ENCODE measurements at places on chromosomes 3 and 15.
A peak's percentile ranks its signal among the peaks of the same experiment; 100 is the strongest.

DNA sequence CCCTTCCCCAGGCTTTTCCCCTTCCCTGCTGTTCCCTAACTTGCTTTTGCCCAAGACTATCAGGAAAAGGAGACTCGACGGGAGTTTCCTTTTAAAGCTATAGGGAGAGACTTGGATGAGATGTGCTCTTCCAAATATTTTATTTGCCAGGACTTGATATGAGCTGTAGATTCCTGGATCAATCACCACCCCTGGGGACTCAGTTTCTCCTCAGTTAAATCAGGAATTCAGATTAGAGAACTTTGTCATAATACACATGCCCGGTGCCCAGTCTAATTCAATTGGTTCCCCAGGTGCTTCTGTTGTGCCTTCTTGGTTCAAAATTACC is 46.6 kb downstream of the SMAD6 start:
- DNase-seq, result no peak

DNA sequence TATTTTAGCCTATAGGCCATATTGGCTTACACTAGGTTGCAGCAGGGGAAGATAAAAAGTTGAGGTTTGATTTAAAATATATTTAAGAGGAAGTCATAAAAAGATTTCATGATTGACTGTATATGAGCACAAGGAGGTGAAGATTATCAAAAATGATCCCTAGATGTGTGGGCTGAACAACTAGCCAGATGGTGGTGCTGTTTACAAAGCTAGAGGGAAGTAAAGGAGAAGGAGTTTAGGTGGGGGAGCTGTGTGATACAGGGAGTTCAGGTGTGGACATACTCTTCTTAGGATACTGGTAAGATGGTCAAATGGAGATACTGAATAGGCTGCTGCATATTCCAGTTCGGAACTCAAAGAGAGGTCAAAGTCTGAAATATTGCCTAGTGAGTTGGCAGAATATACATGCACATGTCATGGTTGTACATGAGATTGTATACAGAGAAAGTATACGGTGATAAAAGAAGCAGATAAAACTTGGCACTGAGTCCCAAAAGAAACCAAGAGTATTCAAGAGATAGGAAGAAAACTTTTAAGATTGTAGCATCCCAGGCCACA is 727.8 kb downstream of the NLGN1 start:
- no peak for DNase-seq

- DNase-seq, result no peak
Measured at GRCh38 chr3:66047311-66048050, 8.8 kb upstream of the MAGI1 start.

- DNase-seq, result no peak
Measured at GRCh38 chr3:150097588-150097890, 126.8 kb upstream of the PFN2 start.

DNA sequence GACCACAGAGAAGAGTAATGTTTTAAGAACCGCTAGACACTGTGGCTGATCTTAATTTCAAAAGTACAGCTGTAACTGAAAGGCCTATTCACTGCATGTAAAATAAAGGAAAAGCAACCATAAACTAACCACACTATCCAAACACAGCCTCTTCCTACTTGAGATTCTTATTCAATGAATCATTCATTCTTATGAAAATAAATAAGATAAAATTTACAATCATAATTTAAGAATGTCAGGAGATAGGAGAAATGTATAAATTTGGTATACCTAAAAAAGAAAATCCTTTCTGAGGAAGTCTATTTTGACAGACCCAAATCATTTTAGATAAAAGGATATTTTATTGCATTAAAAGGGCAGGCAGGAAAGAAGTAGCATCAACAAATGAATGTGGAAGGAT is 533.5 kb upstream of the ZNF385D start:
- no peak for DNase-seq

DNA sequence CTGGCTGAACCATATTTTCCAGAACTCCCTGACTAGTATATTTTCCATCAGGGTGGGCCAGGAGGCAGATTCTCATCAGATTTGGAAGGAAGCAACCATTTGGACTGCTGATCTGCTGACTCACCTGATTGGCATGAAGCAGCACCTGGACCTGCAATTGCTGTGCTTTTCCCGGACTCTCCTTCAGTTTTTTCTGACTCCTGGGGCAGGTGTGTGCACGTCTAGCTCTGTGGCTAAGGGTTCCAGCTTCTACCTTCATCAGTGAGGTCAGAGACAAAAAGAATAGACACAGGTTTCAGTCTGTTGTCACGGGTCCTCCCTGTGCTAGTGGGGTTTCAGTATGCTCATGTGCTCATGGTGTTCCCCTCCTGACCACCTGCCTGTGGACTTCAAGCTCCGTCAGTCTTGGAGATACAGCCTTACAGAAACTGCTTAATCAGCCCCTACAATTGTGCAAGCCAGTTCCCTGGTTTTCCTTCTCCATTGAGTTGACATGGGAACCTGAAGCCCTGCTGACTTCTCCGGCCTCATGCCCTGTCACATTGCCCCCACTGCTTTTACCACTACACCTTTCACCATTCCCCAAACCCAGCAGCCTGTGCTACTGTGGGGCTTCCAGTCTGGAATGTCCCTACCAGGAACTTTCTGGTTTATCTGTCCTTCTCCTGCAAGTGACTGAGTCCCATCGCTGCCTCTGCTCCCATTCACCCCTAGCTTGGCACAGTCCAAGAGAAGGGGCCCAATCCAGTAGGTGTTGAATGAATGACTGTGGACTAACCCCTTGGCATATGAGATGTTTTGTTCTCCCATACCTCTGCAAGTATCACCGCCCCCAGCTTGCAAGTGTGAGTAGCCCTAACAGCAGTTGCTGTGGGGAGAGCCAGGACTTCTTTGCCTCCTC is 31.7 kb downstream of the HMCES start:
- DNase-seq, result no peak

DNA sequence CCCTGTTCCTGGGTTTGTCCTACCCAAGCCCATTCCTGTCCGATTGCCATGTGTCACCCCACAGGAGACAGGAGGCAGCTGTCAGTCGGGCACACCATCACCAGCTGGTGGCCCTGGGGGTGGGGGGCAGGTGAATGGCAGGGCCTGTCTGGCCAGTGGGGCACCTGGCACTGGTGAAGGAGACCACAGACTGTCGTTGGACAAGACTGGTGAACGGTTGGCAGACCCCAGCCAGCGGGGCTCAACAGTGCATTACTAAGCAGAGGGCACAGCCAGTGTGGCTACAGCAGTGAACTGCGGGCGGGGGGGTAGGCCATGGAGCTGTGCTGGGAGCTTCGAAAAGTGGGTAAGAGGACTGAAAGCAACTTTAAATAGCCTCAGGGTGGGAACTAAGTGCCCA is 2.1 kb downstream of the SEMA7A start:
- no peak for DNase-seq

DNA sequence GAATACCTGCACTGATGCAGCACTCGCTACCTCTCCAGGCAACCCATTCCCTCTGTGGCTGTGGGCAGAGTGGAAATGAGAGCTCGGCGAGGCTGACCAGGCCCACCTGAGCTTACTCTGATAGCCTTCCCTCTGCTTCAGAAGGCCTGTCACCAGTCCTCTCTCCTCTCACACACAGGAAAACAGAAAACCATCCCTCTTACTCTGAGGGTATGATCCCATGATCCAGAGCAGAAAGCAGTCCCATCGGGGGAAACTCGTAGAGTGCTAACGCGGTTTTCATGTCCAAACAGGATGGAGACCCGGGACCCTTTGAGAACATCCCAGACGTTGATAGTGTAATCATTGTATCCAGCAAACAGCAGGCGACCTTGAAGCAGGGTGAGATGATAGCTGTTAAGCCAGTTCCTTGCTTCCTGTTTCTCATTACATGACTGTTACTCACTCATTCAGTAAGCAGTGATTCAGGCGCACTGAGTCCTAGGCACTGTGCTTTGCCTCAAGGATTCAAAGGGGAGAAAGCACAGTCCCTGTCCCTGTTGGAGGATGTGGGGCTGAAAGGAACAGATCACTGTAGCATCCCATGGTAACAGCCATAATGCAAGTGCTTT is 11.8 kb upstream of the BCL2L10 start:
- DNase-seq, result peak; percentile 67

- DNase-seq, result no peak
Measured at GRCh38 chr3:32222950-32223349, 15.5 kb upstream of the CMTM8 start.

- no peak for DNase-seq
Measured at GRCh38 chr15:84391191-84391590, 155.6 kb downstream of the GOLGA6L4 start.

DNA sequence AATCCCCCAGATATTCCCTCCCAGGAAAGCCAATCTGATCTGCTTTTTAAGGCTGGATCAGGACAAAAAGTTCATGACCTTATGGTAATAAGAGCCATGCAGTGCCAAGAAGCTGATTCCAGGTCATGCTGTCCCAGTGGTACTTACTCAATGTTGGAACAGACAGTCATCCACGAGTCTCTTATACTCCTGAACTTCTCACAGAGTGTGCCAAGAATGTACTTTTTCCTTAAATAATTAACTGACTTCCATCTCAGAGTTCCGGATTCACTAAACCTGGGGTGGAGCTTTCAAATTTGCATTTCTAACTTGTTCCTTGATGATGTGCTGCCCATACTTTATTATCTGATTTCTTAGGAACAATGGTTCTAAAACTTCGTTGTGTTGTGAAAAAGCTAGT is 3.4 kb upstream of the P3H2 start:
- DNase-seq, result no peak

GRCh38 chr15:32636410-32636809 is 5.1 kb upstream of the SCG5 start:
- DNase-seq, result no peak

DNA sequence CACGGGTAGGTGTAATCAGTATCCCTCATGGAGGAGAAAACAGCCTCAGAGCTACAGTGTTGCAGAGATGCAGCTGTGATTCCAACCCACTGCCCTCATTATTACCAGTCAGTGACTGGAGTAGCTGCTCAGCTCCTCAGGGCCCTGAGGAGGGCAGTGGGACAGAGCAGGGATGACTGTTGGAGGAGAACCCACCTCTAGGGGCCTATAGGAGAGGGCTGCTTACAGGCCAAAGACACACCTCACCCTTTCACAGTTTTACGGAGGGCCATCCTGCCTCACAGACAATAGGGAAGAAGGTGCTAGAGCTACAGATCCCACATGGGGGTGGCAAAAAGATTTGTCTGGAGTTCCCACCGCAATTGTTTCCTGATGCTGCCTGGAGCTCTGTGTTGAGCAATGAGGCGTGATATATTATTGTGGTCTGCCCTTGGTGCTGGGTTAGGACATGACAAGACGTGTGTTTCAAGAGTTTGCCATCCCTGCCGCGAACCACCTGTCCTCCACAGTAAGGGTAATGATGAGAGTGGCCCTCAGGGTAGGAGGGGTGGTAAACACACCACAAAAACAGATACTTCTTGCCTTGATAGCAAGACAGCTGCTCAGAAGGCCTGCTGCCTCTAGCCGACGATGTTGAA is 140.5 kb upstream of the TPM1 start:
- no peak for DNase-seq

GRCh38 chr3:71109241-71109976 is 474.1 kb downstream of the FOXP1 start:
- DNase-seq, result no peak

DNA sequence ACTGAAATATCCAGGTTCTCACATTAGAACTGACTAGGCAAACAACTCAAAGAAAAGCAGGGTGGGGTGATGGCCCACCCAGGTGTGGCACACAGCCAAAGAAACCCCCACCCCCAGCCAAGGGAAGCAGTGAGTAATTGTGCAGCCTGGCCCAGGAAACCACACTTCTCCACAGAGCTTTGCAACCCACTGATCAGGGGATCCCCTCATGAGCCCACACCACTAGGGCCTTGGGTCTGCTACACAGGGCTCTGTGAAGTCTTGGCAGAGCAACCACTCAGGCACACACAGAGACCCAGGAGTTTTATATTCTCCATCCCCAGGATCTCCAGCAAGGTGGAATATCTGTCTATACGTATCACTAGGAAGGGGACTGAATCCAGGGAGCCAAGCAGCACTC is 22.2 kb upstream of the TRIM42 start:
- DNase-seq, result no peak

DNA sequence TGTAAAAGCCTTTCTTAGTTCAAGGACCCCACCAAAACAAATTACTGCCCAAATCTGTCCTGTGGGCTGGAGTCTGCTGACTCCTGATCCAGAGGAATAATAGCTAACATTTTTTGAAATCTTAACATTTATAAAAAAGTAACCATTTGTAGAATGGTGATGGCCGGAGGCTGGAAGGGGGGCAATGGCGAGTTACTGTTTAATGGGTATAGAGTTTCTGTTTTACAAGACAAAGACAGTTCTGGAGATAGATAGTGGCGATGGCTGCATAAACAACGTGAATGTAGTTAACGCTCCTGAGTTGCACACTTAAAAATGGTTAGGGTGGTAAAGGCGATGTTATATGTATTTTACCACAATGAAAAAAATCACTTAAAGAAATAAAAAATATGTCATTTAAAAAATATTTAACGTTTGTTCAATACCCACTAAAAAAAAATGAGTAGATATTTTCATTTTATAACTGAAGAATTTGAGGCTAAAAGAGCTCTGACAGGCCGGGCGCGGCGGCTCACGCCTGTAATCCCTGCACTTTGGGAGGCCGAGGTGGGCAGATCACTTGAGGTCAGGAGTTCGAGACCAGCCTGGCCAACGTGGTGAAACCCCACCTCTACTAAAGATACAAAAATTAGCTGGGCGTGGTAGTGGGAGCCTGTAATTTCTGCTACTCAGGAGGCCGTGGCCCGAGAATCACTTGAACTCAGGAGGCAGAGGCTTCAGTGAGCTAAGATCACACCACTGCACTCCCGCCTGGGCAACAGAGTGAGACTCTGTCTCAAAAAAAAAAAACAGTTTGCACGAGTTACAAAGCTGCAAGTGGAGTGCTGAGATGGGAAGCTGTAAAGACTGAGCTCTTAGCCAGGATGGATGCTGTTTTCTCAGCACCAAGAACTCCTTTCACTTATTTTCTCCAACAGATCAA is 37.6 kb downstream of the IGF2BP2 start:
- DNase-seq, result no peak

DNA sequence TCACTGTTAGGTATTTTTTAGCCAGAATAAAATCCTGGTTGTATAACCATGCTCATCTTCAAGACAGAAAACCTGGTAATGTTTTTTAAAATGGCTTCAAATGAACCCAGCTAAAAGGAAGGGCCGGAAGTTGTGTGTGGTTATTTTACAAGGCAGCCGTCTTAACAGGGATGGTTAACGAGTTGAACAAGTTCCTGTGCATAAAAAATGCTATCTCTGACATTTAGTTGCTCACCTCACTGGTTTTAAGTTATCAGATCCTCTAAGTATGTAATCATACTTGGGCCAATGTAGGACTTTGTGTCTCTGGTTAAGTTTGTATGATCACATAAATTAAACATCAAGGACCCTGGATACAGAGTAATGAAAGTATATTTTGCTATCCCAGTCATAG is 2.1 kb downstream of the ATP11B start:
- peak; percentile 28 for DNase-seq

DNA sequence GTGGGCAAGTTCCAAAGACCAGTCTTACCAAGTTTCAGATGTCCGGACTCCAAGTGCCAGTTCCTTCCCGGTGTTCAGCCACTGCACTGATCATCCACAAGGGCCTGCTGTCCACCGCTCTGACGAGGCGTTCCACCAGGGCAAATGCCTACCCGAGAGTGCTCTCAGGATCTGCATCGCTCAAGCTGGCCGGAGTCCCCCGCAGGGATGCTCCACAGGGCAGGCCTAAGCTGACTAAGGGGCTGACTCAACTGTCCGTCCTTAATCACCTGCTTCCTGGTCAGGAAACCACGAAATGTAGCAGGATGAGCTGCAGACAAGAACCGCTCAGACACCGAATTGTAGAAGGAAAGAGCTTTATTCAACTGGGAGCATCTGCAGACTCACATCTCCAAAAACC is 341.6 kb downstream of the KCNH8 start:
- no peak for DNase-seq

- DNase-seq, result no peak
Measured at GRCh38 chr3:195462308-195462610, 19.4 kb upstream of the ACAP2 start.

- DNase-seq, result no peak
Measured at GRCh38 chr15:75397494-75397893, 29.1 kb upstream of the MAN2C1 start.

All from inflammatory macrophage treated with lipopolysaccharide for 1 hour (primary cell).